ENCODE measurements at places on chromosomes 6 and 20.
A peak's percentile ranks its signal among the peaks of the same experiment; 100 is the strongest.

DNA sequence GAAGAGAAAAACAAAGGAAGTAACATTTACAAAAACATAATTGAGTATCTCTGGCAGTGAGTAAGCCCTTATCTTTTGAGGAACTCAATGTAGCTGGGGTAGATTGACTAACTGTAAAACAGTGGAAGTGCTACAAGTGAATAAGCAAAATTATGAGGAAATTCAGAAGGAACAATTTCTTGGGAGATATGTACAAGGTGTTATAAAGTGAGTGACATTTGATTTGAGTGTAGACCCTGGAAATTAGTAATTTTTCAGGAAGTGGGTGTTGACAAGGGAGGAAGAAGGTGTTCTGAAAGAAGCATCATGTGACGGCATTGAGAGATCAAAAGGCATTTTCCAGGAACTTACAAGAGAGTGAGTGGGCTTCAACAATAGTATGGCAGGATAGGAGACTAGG, 22.2 kb downstream of the XRN2 start:
- no peak for DNase-seq

GRCh38 chr6:111105578-111105977, 18.3 kb downstream of the SLC16A10 start:
- DNase-seq, result peak; percentile 85

- no peak for DNase-seq
These were observed 147.9 kb downstream of the SOX4 start for GRCh38 chr6:21741221-21742109.

DNA sequence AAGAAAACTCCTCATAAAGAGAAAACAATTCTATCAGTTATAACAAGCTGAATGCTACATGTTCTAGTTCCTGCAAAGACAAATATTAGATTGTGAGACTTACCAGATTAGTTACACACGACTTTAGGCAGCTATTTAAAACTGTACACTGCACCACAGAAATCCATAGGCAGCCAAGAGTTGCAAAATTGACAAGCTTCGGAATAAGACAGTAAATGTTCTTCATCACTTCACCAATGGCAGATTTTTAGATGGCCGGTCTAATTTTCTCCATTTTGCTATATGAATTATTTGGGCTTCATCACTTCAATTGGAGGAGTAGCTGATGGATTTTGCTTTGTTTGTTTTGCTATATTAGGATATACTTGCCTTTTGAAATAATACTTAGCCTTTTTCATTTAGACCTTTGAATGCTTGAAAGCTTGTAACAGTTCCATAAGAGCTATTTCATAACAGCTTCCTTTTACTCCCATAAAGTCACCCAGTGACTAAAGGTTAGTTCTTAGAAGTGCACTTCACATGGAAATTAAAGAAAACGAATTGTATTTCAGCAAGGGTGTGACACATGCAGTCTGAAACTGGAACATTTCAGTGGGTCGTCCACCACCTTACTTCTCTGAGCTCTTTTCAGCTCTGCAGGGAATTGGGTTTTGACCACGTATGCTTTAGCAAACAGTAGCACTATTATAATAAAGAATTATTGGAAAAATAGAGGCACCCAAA, at the start of gene ROS1:
ROS1 (minus strand) TSS at position 512 of the 723 bp plus-strand sequence; CDS start at position 226, 286 bp downstream.
- DNase-seq, result no peak

DNA sequence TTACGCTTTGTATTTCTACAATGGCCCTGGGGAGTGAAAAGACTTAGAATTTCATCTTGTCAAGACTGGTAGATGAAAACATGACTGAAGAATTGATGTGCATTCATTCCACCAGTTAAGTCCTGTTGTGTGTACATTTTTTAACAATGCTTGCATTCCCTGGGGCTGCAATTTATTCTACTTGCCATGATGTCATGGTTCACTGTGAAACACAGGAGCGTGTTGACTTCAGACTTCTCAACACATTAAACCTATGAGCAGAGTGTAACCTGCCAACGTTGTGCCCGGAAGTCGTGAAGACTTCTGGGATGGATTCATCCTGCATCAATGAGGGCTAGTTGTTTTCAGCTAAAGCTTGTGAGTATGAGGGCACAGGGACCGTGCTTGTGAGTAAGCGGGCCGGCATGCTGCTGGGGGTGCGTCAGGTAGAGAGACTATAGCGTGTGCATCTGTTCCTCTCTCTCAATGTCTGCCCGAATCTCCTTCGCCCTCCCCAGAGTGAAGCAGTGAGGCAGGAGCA, 26.3 kb upstream of the RIMS4 start:
- DNase-seq, result no peak

- DNase-seq, result no peak
These were observed 46.9 kb upstream of the SMIM29 start for GRCh38 chr6:34295721-34296120.

DNA sequence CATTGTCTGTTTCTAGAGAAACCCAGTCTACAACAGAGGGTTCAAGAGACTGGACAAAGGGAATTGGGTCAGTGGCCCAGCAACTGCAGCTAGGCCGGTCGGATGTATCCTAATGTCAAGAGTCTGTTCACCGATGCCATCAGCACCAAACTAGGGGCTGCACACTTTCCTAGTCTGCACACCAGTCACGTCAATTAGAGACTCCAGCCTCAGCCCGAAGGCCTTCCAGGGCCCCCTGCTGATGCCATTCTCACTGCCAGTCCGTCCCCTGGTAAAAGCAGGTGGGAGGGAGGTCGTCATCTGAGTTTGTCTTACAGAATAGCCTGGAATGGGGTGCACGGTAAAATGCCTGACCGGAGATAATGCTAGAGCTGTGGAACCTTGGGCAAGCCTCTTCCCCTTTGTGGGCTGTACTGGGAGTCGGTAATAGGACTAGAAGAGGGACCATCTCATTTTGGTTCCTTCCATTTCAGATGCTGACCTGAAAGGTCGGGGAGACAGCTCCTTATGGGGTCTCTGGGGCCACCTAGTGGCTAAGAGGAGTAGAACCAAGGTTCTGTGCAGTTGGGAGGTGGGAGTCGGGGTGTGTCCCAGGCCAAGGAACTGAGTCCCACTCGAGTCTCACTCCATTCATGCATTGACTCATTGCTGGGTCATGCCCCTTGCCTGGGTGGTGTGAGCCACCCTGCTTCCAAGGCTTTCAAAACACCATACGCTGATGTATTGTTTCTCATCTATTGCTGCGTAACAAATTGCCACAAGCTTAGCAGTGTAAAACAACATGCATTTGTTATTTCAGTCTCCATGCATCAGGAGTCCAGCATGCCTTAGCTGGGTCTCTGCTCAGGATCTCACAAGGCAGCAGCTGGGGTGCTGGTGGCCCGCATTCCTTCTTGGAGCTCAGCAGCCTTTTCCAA, 5.1 kb downstream of the SOX12 start:
- DNase-seq, result peak; percentile 77

GRCh38 chr6:43788301-43788700, 18.3 kb downstream of the VEGFA start:
- no peak for DNase-seq

DNA sequence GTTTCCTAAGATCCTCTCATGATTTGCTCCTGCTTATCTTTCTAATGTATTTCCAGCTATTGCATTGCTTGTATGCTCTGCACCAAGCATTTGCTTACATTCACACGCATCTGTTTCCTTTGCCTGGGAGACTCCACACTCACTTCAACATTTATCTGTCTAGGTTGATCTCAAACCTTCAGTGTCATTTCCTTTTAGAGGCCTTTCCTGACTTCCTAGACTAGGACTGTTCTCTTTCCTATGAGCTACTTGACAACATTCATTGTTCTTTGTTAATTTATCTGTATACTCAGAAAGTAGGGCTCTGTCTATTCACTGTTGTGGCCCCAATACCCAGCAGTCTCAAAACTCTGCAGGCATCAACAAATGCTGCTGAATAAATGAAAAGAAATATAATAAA, 84.4 kb downstream of the WASF1 start:
- DNase-seq, result no peak

All from RPMI8226 (cell line).